ELF-1 (cell line): ENCODE measurements at places on chromosomes 4 and X.

DNA sequence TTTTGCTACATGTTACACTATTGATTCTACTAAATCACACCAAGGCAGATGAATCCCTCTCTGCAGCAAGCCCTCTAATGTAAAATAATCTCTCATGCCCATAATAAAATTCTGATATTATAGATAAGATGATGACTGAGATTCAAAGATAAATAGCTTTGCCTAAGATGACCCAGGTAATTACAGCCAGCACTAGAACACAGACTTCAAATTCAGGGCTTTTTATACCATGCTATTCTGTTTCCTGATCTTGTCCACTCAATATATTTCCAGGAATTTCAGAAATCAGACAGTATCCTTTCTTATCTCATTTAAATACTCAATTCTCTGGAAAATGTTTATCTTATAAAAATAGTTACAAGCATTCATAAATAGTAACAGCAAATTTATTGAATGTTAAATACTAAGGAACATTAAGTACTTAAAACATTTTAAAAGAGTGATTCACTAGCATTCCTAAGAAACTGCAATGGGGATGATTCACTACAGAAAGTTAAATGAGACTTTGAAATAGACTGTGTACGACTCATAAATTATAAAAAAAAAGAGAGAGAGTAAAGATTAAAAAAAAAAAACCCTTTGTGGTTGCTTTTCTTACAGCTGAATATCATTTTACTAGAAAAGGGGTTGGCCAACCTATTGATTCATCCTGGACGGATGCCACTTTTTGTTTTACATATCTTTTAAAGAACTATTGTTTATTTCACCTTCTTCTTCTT, 45.8 kb upstream of the IL21 start:
- DNase-seq = no peak

DNA sequence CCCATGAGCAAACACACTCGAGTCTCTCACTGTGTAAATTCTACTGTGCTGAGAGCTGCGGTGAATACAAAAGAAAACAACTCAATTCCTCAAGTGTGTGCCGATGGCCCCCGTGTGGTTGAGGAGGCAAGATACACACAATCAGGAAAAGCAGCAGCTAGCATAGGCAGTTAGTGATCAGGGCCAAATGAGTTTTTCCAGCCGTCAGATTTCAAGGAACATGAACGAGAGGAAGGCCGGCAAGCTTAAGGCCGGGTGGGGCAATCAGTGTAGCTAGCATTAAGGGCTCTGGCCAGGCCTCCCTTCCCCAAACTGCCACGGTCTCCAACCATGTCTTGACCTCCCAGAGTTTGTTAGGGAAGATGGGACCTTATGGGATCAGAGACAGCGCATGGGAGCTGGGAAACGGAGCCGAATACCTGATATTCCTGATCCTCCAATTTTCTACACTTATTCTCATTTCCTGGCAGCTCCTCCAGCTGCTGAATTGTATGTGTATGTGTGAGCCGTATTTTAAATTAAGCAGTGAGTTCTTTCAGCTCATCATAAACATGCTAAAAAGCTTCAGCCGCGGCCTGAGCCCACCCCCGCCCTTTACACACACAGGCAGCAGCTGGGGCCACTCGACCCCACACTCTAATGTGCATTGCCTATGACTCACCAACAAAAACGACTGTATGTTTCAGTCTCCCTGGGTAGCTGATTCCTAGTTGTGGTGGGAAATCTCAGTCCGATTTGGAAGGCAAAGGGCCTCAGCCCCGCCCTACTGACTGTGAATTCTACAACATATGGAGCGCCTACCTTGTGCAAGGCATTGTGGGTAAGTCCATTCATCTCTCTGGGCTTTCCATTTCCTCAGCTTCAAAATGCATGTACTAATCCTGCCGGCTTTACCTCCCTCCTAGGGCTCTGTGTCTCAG, 59.9 kb downstream of the RTL9 start:
- DNase-seq = peak; percentile 74

DNA sequence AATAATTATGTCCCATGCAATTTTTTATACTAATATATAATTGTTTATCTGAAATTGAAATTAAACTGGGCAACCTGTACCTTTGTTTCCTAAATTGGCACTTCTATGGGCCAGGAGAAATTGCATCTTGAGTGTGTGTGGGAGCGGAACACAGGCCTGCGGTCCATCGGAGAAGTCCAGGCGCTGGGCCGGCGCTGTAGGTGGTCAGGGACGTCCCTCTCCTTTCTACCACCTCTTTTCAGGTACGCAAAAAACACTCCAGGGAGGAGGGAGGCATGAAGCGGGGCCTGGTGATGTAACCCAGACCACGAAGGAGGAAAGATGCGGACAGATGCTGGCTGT, 717 bp downstream of the MGAT4D start:
- DNase-seq = peak; percentile 36

DNA sequence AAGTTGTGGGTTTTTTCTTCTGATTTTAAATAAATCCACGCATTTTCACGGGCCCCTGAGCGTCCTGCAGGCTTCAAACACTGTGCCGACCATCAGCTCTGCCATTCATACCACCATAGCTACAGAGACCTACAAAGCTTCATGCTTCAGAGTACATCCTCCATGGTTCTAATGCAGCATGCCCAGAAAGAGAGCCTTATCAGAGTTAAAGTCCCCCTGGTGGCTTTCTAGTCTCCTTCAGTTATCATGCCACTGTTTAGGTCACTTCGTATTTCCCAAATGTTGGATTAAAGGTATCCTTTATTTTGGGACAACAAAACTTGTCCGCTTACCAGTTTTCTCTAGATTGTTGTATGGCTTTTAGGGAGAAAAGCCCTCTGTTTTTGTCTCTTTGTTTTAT, 66.7 kb upstream of the VCX2 start:
- DNase-seq = peak; percentile 20
